ENCODE measurements at places on chromosomes 13 and 19. TPM values are rescaled to one million over a fixed set of nuclear protein-coding genes. Genes with fewer than 3 reads are reported as not detected.

GRCh38 chr13:48504606-48505005 lies 28.3 kb downstream of the RCBTB2 start:
- DNase-seq, result no peak
- no peak overlapping the region for H3K4me3 ChIP-seq
- no peaks in the 10 kb centered on the region for H3K36me3 ChIP-seq
- H3K27me3 ChIP-seq, result no peaks in the 10 kb centered on the region
- H3K4me1 ChIP-seq, result peaks cover 19% of the 10 kb centered on the region
- peak overlapping the region; percentile 96 for H3K27ac ChIP-seq

- no peaks in the 10 kb centered on the region for H3K27me3 ChIP-seq
- DNase-seq, result no peak
- peak overlapping the region; percentile 20 for H3K4me3 ChIP-seq
- no peak overlapping the region for H3K27ac ChIP-seq
- peaks cover 27% of the 10 kb centered on the region for H3K36me3 ChIP-seq
Measured at GRCh38 chr19:49499030-49499670, 2.9 kb downstream of the RPS11 start.

GRCh38 chr13:24274452-24275021 lies 34.8 kb upstream of the C1QTNF9 start:
- H3K36me3 ChIP-seq, result no peaks in the 10 kb centered on the region
- no peak for DNase-seq
- H3K27me3 ChIP-seq, result no peaks in the 10 kb centered on the region
- no peak overlapping the region for H3K27ac ChIP-seq
- H3K4me1 ChIP-seq, result peaks cover 28% of the 10 kb centered on the region

GRCh38 chr19:12785431-12786031 lies 5.8 kb upstream of the JUNB start:
- peak overlapping the region; percentile 99 for H3K27ac ChIP-seq
- no peaks in the 10 kb centered on the region for H3K36me3 ChIP-seq
- DNase-seq, result no peak
- H3K27me3 ChIP-seq, result no peaks in the 10 kb centered on the region
- H3K4me1 ChIP-seq, result peaks cover 74% of the 10 kb centered on the region

GRCh38 chr13:30898678-30899241 lies 7.3 kb upstream of the MEDAG start:
- peak overlapping the region; percentile 97 for H3K27ac ChIP-seq
- H3K4me3 ChIP-seq, result peak overlapping the region; percentile 40
- no peaks in the 10 kb centered on the region for H3K27me3 ChIP-seq
- H3K4me1 ChIP-seq, result peaks cover 40% of the 10 kb centered on the region

- H3K36me3 ChIP-seq, result no peaks in the 10 kb centered on the region
- H3K4me3 ChIP-seq, result no peak overlapping the region
- no peaks in the 10 kb centered on the region for H3K4me1 ChIP-seq
- H3K27ac ChIP-seq, result no peak overlapping the region
- no peak for DNase-seq
Measured at GRCh38 chr19:15669440-15669839, 3.4 kb upstream of the CYP4F12 start.

DNA sequence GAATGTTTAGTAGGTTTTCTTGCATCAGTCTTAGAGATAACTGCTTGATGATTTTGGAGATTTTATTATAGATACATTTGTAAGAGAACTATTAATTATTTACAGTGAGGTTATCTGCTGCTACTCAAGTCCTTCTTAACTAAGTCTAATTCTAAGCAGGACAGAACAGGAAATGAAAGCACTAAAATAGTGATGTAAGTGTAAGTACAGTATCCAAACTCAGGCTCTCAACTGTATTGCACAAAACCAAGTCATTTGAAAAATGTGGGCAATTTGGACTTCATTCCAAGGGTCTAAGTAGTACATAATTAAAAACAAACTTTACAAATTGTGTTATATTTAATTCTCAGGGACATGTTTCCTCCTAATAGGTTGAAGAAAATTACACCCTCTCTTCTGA lies 417.1 kb downstream of the ITGBL1 start:
- H3K4me1 ChIP-seq, result no peaks in the 10 kb centered on the region
- no peak for DNase-seq
- H3K27me3 ChIP-seq, result no peaks in the 10 kb centered on the region
- H3K4me3 ChIP-seq, result no peak overlapping the region
- H3K36me3 ChIP-seq, result no peaks in the 10 kb centered on the region
- no peak overlapping the region for H3K27ac ChIP-seq

DNA sequence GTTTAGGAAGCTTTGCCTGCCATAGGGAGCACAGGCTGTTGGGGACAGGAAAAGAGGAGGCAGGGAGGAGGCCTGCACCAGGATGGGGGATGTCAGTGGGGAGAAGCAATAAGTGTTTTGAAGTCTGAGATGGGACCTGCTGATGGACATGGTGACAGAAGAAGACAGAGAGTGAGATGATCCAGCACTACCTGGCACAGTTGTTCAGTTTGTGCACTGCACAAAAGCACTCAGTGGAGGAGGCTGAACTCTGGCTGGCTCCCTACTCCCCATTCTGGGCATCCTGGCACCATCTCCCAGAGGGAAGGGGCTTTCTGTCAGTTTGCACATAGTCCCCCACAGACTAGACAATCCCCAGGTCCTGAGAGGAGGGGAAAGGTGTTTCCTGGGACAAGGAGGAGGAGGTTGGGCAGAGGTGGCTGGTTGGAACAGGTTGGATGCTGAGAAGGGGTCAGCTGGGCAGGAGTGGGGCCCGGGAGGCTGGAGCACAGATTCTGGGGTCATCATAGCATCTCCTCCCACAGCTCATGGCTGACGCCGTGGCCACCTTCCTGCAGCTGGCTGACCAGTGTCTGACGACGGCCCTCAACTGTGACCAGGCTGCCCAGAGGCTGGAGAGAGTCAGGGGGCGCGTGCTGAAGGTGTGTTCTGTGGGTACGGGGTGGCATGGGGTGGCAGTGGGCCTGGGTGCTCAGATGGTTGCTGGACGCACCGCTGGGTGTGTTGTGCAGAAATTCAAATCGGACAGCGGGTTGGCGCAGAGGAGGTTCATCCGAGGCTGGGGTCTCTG lies 12.5 kb upstream of the COLGALT1 start:
- no peak overlapping the region for H3K4me3 ChIP-seq
- H3K4me1 ChIP-seq, result peaks cover 13% of the 10 kb centered on the region
- no peaks in the 10 kb centered on the region for H3K36me3 ChIP-seq
- no peaks in the 10 kb centered on the region for H3K27me3 ChIP-seq

- no peak overlapping the region for H3K4me3 ChIP-seq
- no peak overlapping the region for H3K27ac ChIP-seq
Measured at GRCh38 chr19:29079356-29080032, 133.5 kb downstream of the UQCRFS1 start.

DNA sequence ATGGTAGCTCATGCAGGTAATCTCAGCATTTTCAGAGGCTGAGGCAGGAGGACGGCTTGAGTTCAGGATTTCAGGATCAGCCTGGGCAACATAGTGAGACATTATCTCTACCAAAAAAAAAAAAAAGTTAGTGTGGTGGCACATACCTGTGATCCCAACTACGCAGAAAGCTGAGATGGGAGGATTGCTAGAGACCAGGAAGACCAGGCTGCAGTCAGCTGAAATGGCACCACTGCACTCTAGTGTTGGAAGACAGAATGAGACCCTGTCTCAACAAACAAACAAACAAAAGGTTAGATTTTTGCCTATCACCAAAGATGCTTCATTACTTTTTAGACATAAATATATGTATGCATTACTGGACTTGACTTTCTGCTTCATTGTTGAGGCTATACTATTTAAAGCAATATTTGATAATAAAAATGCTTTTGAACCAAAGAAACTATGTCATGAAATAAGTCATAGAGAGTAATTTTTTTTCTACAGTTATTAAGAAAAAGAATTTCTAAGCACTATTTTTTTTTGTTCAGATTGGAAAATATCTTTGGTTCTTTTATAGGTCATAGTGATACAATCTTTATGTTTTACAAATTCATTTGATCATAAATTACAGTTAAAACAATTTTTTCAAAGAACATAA lies 1180.1 kb upstream of the ATXN8OS start:
- H3K4me1 ChIP-seq, result no peaks in the 10 kb centered on the region
- no peaks in the 10 kb centered on the region for H3K27me3 ChIP-seq
- no peak for DNase-seq
- H3K4me3 ChIP-seq, result no peak overlapping the region
- H3K27ac ChIP-seq, result no peak overlapping the region
- no peaks in the 10 kb centered on the region for H3K36me3 ChIP-seq

DNA sequence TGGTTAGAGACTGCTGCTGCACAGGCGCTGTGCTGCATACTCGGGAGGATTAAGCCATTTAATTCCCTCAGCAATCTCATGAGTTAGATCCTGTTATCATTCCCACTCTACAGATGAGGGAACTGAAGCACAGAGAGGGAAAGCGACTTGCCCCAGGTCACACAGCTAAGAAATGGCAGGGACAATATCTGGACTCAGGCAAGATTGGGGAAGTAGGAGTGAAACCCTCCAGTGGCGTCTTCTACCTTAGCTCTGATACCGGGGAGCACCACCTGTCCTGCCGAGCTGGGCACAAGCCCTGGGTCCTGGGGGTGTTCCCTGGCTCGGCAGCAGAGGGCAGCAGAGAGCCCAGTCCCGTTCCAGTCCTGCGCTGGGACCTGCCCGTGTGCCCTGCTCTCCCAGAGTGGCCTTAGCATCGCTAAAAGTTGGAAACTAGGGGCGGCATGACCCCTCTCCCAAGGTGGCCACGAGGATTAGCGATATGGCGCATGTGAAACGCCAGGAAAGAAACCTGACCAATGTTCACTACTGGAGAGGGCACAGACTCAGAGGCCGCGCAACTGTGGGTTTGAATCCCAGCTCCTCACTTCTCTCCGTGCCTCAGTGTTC lies 20.5 kb downstream of the CYTH2 start:
- H3K4me1 ChIP-seq, result no peaks in the 10 kb centered on the region
- no peak overlapping the region for H3K27ac ChIP-seq
- no peak overlapping the region for H3K4me3 ChIP-seq
- H3K27me3 ChIP-seq, result no peaks in the 10 kb centered on the region

GRCh38 chr13:56706485-56706884 lies 434.2 kb upstream of the PRR20A start:
- no peaks in the 10 kb centered on the region for H3K27me3 ChIP-seq
- no peaks in the 10 kb centered on the region for H3K4me1 ChIP-seq
- no peaks in the 10 kb centered on the region for H3K36me3 ChIP-seq
- no peak for DNase-seq

- DNase-seq, result no peak
- H3K36me3 ChIP-seq, result no peaks in the 10 kb centered on the region
- H3K27me3 ChIP-seq, result no peaks in the 10 kb centered on the region
- H3K27ac ChIP-seq, result no peak overlapping the region
- no peaks in the 10 kb centered on the region for H3K4me1 ChIP-seq
- H3K4me3 ChIP-seq, result no peak overlapping the region
Measured at GRCh38 chr13:28464861-28465460, 30.0 kb downstream of the FLT1 start.

DNA sequence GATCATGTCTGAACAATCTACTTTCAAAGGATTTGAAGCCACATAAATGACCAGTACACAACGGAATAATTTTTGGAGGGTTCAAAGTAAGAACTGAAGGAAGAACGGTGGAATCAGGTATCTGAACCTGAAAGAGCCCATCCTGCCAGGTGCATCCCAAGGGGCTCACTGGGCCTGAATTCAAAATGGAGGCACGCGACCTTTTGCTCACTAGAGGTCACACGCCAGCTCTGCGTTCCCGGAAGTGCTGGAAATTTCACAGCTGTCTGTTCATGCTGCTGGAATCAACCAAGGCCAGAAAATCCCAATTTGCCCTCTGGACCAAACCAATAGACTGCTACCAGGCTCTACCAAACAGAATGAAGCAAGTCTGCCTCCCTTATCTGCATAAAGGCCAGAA lies 4.2 kb upstream of the RASA3 start:
- H3K36me3 ChIP-seq, result no peaks in the 10 kb centered on the region
- DNase-seq, result no peak
- no peaks in the 10 kb centered on the region for H3K27me3 ChIP-seq
- peaks cover 6% of the 10 kb centered on the region for H3K4me1 ChIP-seq

- DNase-seq, result no peak
- no peak overlapping the region for H3K27ac ChIP-seq
- no peaks in the 10 kb centered on the region for H3K27me3 ChIP-seq
Measured at GRCh38 chr19:49475191-49475917, 1.3 kb downstream of the FLT3LG start.

GRCh38 chr19:9058905-9059667 lies 27.8 kb upstream of the OR1M1 start:
- H3K36me3 ChIP-seq, result no peaks in the 10 kb centered on the region
- H3K27ac ChIP-seq, result no peak overlapping the region
- no peak overlapping the region for H3K4me3 ChIP-seq
- H3K4me1 ChIP-seq, result no peaks in the 10 kb centered on the region

- no peak overlapping the region for H3K27ac ChIP-seq
- no peak overlapping the region for H3K4me3 ChIP-seq
- H3K36me3 ChIP-seq, result no peaks in the 10 kb centered on the region
- H3K27me3 ChIP-seq, result no peaks in the 10 kb centered on the region
Measured at GRCh38 chr13:19881641-19882040, 18.2 kb upstream of the ZMYM5 start.

DNA sequence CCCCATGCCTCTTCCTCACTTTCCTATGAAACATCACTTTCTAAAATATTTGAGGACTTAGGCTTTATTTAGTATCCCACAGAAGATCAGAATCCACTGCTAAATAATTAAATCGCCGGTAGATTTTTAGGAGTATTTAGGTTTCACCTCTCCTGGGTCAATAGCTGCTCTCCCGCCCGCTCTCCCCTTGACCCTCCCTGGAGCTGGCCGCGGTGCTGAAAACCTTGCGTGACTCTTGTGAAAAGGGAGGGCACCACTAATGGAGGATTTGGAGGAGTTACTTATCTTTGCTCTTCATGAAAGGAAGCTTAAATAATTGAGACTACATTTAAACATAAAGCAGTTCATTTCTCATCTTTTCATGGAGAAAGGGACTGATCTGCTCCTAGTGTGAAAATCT lies 14.1 kb downstream of the POU4F1 start:
- no peak for DNase-seq
- peaks cover 16% of the 10 kb centered on the region for H3K27me3 ChIP-seq
- H3K36me3 ChIP-seq, result no peaks in the 10 kb centered on the region
- no peak overlapping the region for H3K27ac ChIP-seq
- no peaks in the 10 kb centered on the region for H3K4me1 ChIP-seq

- no peak for DNase-seq
- H3K4me3 ChIP-seq, result no peak overlapping the region
- no peaks in the 10 kb centered on the region for H3K4me1 ChIP-seq
- no peaks in the 10 kb centered on the region for H3K36me3 ChIP-seq
- no peak overlapping the region for H3K27ac ChIP-seq
Measured at GRCh38 chr19:13128583-13128982, 10.5 kb downstream of the NACC1 start.

GRCh38 chr19:17496337-17496997 lies 15.0 kb upstream of the PGLS start:
- H3K36me3 ChIP-seq, result peaks cover 8% of the 10 kb centered on the region
- H3K4me1 ChIP-seq, result no peaks in the 10 kb centered on the region
- no peaks in the 10 kb centered on the region for H3K27me3 ChIP-seq
- no peak overlapping the region for H3K27ac ChIP-seq

- H3K36me3 ChIP-seq, result no peaks in the 10 kb centered on the region
- H3K4me3 ChIP-seq, result no peak overlapping the region
- no peaks in the 10 kb centered on the region for H3K27me3 ChIP-seq
Measured at GRCh38 chr13:33073338-33073737, 57.1 kb downstream of the KL start.

Gene COMP
- 16.9 TPM for total RNA-seq

Gene ZNF563
- 7.9 TPM for total RNA-seq

Gene SERPINE3
- total RNA-seq, result not detected

Gene GPR4
- total RNA-seq, result 6.6 TPM

Gene RNASEH2A
- 7.9 TPM for total RNA-seq

Gene NLRP11
- not detected for total RNA-seq

Gene VSTM1
- not detected for total RNA-seq

Gene C1QTNF9B
- total RNA-seq, result not detected

Gene ANKLE1
- total RNA-seq, result 1.2 TPM

Gene ARL11
- 1.6 TPM for total RNA-seq

Gene KRTDAP
- 29.6 TPM for total RNA-seq

Gene RUBCNL
- 7.3 TPM for total RNA-seq
